ENCODE measurements at places on chromosomes 11 and 22.

GRCh38 chr22:43847376-43848289 is 14.7 kb downstream of the SULT4A1 start:
- no peak for DNase-seq

DNA sequence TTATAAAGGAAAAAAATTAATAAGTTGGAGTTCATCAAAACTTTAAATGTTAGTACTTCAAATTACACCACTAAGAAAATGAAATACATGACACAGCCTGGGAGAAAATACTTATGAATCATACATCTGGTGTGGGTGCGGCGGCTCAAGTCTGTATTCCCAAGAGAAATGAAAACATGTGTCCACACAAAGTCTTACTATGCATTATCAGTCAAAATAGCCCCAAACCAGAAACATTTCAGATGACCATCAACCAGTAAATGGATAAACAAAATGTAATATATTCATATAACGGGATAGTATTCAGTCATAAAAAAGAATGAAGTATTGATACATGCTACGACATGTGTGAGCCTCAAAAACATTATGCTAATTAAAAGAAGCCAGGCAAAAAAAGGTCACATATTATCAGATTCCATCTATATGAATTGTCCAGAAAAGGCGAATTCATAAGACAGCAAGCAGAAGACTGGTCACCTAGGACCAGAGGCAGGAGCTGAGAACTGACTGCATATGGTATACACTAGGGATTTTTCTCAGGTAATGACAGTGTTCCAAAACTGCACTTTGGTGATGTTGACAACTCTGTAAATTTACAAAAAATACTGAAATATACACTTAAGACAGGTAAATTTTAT is 5.3 kb upstream of the AKIP1 start:
- DNase-seq, result no peak

- DNase-seq, result no peak
These were observed 78.3 kb downstream of the LRRC32 start for GRCh38 chr11:76592025-76592914.

DNA sequence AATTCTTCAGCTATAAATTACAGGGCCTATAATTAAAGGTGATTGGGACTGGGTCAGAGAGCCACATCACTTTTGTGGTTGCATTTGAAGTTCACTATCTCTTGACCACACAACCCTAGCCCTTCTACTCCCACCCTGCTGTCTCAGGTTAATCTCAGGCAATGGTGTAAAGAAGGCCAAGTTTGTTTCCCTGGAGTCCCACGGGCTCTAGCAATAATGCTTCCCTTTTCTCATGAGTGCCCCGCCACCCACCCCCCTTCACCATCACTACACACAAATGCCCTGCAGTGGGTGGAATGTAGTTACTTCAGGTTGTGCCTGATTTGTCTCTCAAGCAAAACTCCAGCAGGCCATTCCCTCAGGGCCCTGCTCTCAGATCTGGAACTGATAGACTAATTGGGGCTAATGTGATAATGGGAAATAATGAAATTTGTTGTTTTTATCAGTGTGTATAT is 1.8 kb upstream of the EHF start:
- DNase-seq, result no peak

DNA sequence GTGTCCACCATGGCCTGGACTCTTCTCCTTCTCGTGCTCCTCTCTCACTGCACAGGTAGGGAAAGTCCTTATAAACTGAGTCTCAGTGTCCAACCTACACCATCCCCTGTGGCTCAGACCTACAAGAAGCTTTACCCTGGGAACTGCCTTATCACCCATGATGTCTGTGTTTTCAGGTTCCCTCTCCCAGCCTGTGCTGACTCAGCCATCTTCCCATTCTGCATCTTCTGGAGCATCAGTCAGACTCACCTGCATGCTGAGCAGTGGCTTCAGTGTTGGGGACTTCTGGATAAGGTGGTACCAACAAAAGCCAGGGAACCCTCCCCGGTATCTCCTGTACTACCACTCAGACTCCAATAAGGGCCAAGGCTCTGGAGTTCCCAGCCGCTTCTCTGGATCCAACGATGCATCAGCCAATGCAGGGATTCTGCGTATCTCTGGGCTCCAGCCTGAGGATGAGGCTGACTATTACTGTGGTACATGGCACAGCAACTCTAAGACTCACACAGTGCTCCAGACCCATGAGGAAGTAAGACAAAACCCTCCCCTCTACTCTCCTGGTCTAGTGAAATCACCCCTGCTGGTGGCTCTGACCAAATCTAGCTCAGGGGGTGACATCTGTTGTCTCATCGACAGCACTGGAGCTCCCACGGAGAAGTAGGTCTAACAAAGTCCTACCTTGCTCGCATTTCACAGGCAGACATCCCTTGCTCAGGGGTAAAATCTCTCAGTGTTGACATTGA is 74.3 kb downstream of the VPREB1 start:
- DNase-seq, result no peak

DNA sequence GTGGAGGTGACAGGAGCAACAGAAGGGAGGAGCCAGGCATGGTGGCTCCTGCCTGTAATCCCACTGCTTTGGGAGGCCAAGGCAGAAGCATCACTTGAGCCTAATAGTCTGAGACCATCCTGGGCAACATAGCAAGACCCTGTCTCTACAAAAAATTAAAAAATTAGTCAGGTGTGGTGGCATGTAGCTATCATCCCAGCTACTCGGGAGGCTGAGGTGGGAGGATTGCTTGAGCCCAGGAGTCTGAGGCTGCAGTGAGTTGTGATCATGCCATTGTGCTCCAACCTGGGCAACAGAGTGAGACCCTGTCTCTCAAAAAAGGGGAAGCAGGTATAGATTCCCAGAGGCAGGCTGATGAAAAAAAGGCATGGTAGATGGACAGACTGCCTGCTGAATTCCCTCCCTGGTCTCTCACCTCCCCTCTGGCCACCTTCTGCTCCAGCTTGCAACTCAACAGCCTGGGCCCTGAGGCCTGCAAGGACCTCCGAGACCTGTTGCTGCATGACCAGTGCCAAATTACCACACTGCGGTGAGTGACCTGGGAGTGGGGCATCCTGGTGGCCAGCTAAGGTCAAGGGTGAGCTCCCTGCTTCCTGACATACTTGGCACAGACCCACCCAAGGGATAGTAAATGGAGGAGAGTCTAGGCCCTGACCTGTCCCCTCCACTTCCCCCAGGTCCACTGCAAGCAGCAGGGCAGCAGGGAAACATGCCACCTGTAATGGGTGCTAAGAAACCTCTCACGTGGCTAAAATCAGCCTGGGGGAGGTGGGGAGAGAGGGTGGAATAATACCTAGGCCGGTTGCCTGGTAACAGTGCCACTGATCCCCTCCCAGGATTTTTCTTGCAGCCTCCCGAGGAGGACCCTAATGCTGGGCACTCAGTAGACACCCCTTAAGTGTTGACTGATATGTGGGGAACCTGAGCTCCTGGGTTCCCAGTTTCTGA is 4.3 kb upstream of the NHERF4 start:
- DNase-seq, result no peak

- DNase-seq, result no peak
These were observed 71.6 kb downstream of the C11orf58 start for GRCh38 chr11:16809886-16810668.

GRCh38 chr11:87039371-87039770 is 1.6 kb downstream of the TMEM135 start:
- no peak for DNase-seq

DNA sequence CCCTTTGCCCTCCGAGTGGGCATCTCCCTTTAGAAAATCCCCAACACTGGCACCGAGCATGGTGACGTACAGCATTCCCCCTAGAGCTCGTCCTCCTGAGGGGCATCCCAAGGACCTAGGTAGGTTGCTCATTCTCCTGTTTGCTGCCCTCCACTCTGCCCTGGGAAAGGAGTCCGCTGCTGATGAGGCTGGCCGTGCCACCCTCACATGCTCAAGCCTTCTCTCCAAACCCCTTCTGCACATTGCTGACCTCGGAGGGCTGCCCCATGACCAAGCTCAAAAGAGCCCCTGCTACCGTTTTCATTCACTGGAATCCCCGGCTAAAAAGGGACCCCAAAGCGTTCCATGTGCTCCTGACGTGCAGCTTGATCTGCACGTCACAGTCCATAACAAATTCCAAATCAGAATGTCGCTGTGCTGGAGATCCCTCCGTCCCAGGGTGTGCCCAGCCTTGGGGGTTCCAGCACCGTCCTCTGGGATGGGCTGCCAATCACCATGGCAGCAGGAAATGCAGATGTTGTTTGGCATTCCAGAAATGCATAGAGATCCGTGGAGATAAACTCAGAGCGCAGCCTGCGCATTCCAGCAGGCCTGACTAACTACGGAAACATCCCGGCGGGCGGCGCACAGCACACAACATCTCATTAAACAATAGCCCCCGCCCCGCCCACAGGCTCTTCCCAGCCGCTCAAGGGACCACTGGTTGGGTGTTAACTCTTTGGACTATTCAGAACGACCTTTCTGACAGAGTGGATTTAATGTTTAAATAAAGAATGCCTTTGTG is 26.3 kb upstream of the GNB1L start:
- no peak for DNase-seq

GRCh38 chr11:8786933-8787332 is 104.3 kb downstream of the RPL27A start:
- no peak for DNase-seq

- no peak for DNase-seq
These were observed 797 bp downstream of the THY1 start for GRCh38 chr11:119421941-119422808.

GRCh38 chr22:35785181-35785923 is 67.7 kb downstream of the APOL5 start:
- DNase-seq, result no peak

- DNase-seq, result no peak
These were observed 23.7 kb upstream of the FXYD6 start for GRCh38 chr11:117900121-117900648.

- DNase-seq, result no peak
These were observed 2.8 kb upstream of the LARGE1 start for GRCh38 chr22:33923033-33923432.

DNA sequence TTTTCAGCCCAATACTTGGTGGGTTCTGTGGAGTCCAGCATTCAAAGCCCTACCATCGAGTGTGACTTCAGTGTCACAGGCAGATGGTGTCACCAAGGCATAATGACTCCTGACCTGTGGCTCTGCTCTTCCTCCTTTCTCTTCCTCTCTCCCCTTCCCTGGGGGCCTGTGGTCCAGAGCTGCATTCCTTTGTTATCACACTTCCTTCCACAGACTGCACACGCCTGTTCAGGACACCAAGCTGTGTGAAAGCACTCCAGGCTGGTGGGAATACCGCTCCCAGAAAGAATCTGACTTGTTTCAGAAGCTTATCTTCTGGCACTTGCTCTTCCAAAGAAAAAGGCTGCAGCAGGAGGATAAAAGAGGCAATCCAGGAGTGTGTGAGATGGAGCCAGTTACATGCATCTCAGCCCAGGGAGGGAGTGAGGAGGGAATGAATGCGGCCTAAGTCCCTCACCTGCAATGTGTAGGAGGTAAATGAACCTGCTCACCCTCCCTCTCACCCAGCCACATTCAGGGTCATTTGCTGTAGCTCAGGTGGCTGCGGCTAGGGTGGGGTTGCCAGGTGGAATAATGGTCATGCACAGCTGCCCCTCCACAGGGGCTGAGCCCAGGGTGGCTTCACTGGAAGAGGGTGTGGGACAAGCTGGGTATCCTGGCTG is 79.3 kb downstream of the ADAMTS15 start:
- DNase-seq, result no peak

GRCh38 chr11:73784080-73784634 is 3.5 kb upstream of the MRPL48 start:
- no peak for DNase-seq

GRCh38 chr22:17501679-17502285 is 61.5 kb upstream of the SLC25A18 start:
- no peak for DNase-seq

DNA sequence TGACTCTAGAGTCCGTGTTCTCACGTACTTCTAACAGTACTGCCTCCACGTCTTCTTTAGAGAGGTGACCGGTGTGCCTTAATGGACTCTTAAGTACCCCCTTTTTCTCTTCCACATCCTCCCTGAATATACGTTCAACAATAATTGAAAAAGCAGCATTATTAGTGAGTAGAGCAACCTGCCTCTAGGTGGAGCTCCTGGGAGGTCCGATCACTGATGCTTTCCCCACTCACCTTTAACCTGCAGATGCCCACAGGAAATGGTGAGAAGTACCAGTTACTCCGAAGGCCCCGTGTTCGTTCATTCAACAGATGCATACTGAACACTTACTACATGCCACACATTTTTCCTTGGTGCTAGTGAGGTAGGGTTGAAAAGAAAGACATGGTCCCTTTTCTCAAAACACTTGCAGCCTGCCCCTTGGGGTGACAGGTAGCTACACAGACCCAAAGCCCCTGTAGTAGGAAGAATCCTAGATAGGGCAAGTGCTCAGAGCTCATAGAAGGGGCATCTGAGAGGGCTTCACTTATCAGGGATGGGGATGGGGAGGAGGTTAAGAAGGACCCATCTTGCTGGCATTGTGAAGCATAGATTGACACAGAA is 72.7 kb downstream of the FEZ1 start:
- DNase-seq, result no peak

DNA sequence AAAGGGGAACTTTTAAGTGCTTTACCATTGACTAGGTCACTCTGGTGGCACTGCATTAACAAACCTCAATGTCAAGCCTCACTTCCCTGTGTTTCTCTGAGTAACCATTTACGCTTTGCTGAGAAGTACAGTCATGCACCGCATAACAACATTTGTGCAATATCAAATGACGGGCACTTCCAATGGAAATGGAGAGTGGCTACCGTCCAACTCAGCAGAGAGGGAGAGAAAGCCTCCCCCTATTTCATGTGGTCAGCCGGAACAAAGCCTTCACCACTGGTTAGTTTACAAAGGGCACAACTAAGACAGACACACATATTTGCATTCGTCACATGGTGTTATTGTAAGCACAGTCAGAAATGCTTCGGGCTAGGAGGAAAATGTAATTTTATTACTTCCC is 117.3 kb downstream of the RASSF10 start:
- DNase-seq, result no peak

DNA sequence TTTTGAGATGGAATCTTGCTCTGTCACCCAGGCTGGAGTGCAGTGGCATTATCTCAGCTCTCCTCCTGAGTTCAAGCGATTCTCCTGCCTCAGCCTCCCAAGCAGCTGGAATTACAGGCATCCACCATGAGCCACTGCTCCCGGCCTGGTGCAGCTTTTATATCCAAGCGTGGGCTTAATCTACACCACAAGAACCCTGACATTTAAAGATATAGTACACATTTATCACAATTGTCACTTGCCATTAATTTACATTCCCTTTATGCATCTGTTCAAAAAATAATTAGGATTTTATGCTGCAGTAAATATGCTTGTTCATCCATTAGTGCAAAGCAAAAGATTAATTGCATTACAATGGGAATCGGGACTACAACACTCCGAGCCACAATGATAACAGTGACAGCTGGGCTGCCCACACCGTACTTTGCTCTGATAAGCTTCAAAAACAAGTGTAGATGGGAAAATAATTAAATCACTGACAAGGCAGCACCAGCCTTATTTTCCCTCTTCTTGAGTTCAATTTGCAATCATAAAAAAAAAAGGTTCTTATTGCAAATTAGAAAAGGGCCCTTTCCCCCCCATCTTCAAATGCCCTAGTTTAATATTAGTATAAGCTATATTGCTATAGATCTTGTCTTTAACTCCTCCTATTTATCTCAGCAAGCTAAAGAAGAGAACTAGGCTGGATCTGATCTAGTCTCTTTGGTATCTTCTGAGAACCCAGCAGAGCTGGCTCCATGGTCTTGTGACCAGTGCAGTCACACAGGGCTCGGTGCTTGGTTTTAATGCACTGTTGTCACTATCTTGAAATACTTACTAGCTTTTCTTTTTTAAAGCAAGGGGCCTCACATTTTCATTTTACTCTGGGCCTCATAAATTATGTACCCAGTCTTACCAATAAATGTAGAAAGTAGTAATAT is 206.2 kb upstream of the LRRC4C start:
- no peak for DNase-seq

Measured in activated naive CD4-positive, alpha-beta T cell (primary cell).